GM13977 (cell line): ENCODE measurements at places on chromosomes 12 and 14.
A peak's percentile ranks its signal among the peaks of the same experiment; 100 is the strongest.

- no peak for DNase-seq
Measured at GRCh38 chr12:29145372-29146170, 3.5 kb upstream of the FAR2 start.

DNA sequence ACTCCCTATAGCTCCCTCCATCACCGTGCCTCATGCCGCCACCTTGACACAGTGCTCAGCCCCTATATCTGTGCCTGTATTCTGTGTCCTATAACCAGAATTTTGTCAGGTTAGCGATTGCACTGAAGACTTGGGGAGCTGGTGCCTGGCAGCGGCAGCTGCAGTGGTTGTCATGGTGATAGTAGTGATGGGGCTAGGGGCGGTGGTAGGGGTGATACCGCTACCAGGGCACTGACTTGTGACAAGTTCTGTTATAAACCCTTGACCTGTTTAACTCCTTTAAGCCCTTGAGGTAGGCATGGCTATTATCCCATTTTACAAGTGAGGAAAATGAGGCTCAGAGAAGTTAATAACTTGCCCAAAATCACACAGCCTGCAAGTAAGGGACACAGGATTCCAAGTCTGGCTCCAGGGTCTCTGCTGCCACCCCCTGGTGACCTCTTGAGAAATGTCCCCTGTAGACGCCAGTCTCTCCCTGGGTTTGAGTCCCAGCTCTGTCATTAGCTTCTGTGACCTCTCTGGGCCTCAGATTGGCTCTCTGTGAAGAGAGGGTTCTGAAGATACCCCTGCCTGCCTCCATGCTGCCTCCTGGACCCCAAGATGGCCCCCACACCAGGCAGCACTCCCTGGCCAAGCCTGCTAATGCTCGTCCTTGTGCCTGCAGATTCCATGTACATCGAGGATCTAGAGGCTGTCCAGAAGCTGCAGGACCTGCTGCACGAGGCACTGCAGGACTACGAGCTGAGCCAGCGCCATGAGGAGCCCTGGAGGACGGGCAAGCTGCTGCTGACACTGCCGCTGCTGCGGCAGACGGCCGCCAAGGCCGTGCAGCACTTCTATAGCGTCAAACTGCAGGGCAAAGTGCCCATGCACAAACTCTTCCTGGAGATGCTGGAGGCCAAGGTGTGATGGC is 121.9 kb downstream of the ESRRB start:
- DNase-seq: no peak

DNA sequence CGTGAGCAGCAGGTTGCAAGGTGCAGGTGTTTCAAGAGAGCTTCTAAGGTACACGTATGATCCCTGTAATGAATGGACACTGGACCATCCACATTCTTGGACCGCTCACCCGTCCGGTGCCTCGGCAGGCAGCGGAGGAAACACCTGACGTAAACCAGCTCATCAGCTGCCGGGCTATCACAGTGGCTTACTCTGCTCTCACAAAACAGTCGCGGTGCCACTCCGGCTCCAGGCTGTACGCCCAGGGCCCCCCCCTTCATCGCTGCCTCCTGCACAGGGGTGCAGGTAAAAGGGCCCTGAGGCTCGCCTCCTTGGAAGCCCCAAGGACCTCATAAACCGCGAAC is 436 bp downstream of the VPS33A start:
- peak; percentile 48 for DNase-seq

DNA sequence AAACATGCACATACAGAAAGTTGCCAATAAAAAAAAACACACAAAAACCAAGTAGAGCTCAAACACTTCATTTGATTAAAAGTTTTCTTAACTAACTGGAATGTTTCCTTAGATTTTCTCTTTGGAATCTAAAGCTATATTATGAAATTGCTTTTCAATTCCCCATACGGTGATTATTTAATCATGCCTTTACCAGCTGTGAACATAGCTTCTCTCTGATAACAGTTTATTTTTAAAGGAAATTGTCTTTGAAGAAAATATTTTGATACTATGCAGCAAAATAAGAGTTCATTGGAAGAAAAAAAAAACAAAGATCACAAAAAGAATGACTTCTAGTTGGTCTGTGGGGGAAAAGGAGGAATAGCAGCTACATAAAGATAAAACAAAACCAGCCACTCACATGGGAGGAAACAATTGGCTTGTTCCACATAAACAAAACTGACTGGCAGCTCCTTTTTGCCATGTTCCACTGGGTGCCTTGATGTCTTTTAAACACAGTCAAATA is 71.4 kb downstream of the BMP4 start:
- DNase-seq: no peak

DNA sequence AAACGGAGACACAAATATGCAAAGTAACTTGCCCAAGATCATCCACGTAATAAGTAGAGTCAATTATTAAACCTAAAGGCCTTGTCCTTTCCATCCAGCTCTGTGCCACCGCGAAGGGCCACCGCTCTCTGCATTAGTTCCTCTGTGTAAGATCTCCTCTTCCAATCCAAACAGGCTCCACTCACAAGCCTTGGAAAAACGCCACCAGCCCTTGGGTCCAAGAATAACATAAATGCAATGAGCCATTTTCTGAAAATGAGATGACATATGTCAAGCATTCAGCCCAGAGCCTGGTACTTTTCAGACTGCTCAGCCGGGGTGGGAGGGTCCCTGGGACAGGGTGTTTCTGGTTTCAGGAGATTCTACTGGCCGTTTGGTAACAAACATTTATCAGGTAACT is 30.0 kb downstream of the DGLUCY start:
- no peak for DNase-seq

- DNase-seq: no peak
Measured at GRCh38 chr14:67389811-67390534, 22.0 kb downstream of the PLEK2 start.

DNA sequence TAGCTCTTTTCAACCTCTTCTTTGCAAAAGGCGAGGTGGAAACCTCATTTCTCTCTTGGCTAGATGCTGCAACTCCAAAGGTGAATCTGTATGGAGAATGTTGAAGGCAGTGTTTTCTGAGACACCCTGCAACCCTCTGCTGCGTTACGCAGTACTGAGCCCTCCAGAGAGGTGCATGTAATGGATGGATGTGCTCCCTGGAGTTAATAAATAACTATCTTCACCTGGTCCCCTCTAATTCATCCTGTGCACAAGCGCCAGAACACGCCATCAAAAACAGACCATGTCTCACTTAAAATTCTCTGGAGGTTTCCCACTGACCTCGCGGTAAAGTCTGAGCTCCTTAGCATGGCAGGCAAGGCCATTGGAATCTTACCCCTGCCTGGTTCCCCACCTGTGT is 234.4 kb upstream of the PWP1 start:
- no peak for DNase-seq

DNA sequence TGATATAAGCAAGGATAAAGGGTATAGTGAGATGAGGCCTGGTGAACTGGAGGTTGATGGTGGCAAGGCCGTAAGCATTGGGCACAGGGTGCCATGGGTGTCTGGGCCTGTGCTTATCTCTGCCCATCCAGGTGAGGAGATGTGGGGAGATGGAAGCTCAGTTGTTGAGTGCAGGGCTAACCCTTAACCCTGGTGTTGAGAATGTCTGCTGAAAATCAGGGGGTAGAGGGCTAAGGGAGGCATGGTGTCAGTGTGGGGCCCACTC is 86.1 kb downstream of the SYNE2 start:
- DNase-seq: no peak

DNA sequence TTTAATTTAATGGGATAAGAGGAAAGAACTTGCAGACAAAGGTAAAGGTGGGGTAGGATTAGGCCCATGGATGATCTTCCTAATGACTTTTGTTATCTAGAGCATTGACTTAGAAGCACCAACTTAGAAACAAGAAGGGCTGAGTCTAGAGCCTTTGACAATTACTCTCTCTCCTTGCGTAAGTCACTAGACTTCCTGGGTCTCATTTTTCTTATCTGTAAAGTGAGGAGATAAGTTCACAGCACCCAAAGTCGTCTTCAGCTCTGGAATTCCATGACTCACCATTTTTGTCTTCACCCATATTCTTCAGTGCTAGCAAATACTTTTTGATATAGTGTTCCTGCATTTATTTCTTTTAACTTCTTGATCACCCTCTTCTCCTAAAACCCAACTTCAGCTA is 75.7 kb downstream of the SSPN start:
- DNase-seq: no peak

DNA sequence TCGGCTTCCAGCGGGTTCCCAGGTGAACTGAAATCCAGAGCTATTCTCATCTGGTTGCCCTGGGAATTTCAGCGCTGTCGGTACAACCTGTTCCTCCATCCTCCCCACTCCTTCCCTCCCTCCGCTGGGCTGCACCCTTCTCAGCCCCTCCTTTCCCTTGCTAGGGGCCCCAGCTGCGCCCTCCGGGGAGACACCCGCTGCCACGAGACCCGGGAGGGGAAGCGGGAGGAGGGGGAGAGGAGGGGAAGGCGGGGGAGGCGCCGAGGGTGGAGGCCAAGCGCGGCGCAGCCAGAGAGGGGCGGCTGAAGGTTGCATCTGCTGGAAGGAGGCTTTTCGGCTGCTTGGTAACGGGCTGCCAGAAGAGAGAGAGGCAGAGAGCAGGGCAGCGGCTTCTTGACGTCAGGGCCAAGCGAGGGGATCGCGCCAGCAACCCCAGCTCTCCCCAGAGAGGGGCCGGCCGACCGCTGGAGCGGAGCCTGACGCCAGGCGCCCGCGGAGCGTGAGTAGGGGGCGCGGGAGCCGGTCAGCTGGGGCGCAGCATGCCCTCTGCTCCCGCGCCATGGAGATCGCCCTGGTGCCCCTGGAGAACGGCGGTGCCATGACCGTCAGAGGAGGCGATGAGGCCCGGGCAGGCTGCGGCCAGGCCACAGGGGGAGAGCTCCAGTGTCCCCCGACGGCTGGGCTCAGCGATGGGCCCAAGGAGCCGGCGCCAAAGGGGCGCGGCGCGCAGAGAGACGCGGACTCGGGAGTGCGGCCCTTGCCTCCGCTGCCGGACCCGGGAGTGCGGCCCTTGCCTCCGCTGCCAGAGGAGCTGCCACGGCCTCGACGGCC is at the start of gene KCNA5:
Gene KCNA5, plus strand, starts transcription at position 291 of the 831 bp plus-strand sequence. Its CDS starts 269 bp downstream, at position 560.
- no peak for DNase-seq

- no peak for DNase-seq
Measured at GRCh38 chr12:51666696-51667095, 75.7 kb downstream of the SCN8A start.

DNA sequence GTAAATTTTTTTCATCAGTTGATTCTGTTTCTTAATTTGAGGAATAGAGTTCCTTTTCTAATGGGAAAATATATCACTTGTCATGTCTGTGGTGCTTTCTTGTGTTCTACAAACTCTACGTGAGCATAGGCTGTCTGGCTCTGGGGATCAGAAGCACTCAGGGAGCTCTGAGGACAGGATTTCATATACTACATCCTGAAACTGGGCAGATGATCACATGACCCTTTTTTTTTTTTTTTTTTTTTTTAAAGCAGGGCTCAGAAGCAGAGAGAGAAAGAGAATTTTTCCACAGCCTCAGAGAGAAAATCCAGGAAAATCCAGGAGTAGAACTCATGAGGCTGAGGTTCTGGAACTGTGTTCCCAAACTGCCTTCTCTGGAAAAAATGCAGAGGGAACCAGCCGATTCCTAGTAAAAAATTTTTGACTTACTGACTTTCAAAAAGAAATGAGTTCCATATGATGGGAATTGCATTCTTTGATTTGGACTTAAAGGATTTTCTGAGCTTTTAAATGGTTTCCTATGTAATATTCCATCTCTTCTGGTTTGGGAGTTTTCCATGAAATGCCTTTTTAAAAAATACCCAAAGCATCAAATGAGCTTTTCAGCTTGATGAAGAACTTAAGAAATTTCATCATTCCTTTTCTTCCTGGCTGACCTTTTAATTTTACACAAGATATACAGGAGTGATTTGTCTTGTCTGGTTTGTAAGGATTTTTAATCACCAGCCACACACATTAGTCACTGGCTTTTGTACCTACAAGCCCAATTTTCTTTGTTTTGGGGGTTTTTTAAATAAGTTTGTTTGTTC is 183.1 kb upstream of the HIF1A start:
- no peak for DNase-seq

GRCh38 chr12:99026332-99027054 is 381.4 kb downstream of the APAF1 start:
- DNase-seq: no peak

DNA sequence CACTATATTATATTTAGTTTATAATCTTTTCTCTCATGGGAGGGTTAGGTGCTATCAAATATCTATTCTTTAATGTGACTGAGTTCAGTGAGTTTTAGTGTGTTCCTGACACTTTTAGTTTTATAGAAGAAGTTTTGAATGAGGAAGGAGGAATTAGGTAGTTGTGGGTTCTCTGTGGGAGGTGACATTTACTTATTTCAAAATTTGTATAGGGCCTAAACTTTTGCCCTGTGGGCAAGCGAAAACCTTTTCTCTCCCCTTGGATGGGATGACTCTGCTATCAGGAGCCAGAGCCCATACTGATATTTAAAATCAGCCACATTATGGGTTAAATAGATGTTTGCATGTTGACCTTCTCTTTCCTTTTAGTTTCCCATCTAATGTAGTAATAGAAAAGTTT is 43.6 kb downstream of the SPATS2 start:
- no peak for DNase-seq

DNA sequence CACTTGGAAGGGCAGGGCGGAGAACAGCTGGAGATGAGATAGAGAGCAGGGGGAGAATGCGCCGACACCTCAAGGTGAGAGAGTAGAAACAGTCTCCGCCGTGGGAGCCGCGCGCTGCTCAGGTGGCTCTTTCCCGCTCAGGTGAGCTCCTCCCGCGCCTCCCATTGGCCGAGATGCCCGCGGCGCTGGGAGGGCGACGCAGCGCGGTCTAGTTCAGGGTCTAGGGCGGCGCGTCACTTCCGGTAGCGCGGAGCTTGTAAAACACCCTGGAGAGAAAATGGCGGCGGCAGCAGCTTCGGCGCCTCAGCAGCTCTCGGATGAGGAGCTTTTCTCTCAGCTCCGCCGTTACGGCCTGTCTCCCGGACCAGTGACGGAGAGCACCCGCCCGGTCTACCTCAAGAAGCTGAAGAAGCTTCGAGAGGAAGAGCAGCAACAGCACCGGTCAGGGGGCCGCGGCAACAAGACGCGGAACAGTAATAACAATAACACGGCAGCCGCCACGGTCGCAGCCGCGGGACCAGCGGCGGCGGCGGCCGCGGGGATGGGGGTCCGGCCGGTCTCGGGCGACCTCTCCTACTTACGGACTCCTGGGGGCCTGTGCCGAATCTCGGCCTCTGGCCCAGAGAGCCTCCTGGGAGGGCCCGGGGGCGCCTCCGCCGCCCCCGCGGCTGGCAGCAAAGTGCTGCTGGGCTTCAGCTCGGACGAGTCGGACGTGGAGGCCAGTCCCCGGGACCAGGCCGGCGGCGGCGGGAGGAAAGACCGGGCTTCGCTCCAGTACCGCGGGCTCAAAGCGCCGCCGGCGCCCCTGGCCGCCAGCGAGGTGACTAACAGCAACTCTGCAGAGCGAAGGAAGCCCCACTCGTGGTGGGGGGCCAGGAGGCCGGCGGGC is at the start of gene LEMD3:
Gene LEMD3, plus strand, starts transcription at position 264 of the 889 bp plus-strand sequence. Its CDS starts 14 bp downstream, at position 278.
- DNase-seq: peak; percentile 95

- no peak for DNase-seq
Measured at GRCh38 chr14:53880761-53881160, 75.9 kb downstream of the BMP4 start.

DNA sequence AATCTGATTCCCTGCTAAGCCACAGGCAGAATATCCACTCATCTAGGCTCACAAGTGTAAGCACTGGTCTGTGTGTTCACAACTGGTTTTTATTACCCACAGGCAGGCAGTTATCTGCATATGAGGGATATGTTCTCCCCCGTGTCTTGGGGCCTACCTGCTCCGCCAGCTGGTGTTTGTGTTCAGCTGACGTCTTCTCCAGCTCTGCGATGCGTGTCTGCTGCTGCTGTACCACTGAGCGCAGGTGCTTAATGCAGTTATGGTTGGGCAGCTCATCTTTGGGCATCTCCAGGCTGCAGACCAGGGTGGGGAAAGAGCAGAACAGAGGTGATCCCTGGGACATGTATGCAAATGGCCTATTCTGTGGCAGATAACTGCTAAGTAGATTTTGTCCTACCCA is 13.7 kb downstream of the RNF41 start:
- DNase-seq: no peak
